Lung (tissue), 17 donors: ENCODE measurements at places on chromosomes 1 and 21. TPM values are rescaled to one million over a fixed set of nuclear protein-coding genes. Genes with fewer than 3 reads are reported as not detected.

The SPRR5 gene
- polyA plus RNA-seq: not detected

The PCAT6 gene
- polyA plus RNA-seq: 1.8 TPM

The MYCL gene
- 2.7 TPM for polyA plus RNA-seq

The SLC44A5 gene
- polyA plus RNA-seq: 0.55 TPM

The PTPN7 gene
- 2.9 TPM for polyA plus RNA-seq

The PTGS2 gene
- polyA plus RNA-seq: 5.3 TPM

The WDR64 gene
- not detected for polyA plus RNA-seq

The CHODL gene
- 0.13 TPM for polyA plus RNA-seq

The ADORA3 gene
- 2.2 TPM for polyA plus RNA-seq

The F5 gene
- 5.3 TPM for polyA plus RNA-seq

The ACBD6 gene
- 45.6 TPM for polyA plus RNA-seq

The ACTN2 gene
- polyA plus RNA-seq: 2.5 TPM

The SLC5A3 gene
- 1.8 TPM for polyA plus RNA-seq

The ZNF695 gene
- polyA plus RNA-seq: not detected

The MAB21L3 gene
- 0.30 TPM for polyA plus RNA-seq

The BEND5 gene
- polyA plus RNA-seq: 1.3 TPM

The SPATA17 gene
- polyA plus RNA-seq: 3.9 TPM

The HES2 gene
- polyA plus RNA-seq: 0.86 TPM

The SH2D5 gene
- polyA plus RNA-seq: 0.37 TPM

The ZBTB8B gene
- polyA plus RNA-seq: under 0.01 TPM

The LHX8 gene
- not detected for polyA plus RNA-seq

The DNAJC28 gene
- polyA plus RNA-seq: 1.6 TPM

The IL20 gene
- 0.11 TPM for polyA plus RNA-seq

The RGL1 gene
- polyA plus RNA-seq: 9.6 TPM

The SH2D1B gene
- 0.26 TPM for polyA plus RNA-seq

The DMBX1 gene
- polyA plus RNA-seq: not detected

The TESK2 gene
- polyA plus RNA-seq: 1.8 TPM

The CFHR3 gene
- polyA plus RNA-seq: 0.24 TPM

The GSTM5 gene
- polyA plus RNA-seq: 2.9 TPM

The MAP10 gene
- 1.6 TPM for polyA plus RNA-seq

The MX2 gene
- 33.4 TPM for polyA plus RNA-seq

The NFASC gene
- polyA plus RNA-seq: 2.8 TPM

The KRTAP13-2 gene
- polyA plus RNA-seq: not detected

The CBR3 gene
- polyA plus RNA-seq: 4.2 TPM

The MAN1C1 gene
- polyA plus RNA-seq: 11.6 TPM
